Activated T-cell treated with anti-CD3 and anti-CD28 coated beads, Interleukin-2, amount 50 U/mL, for 48 hours (primary cell): ENCODE measurements at places on chromosomes 16 and 17.

DNA sequence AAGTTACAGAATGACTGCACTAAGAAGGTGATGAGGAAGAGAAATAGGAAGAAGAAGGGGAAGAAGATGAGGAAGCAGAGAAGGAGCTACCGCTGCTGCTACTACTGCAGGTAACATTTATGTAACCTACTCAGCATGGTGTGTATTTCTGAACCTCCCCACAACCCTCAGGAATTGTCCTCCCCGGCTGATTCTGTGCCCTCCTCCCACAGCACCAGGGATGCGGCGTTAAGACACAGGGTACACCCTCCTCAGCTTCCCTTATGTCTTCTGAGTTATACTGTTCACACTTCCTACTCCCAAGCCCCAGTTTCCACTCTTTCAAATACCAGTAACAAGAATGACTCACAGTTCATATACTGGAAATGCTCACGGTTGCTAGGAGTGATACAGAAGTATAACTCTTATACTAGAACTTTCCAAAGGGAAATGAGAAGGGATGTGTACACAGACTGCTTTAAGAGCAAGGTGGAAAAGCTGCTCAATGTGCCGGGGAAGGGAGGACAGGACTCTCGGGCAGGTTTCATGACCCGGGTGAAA is 224.5 kb upstream of the PSMD7 start:
- no peak for DNase-seq

GRCh38 chr17:27562777-27563455 is 68.1 kb upstream of the LGALS9 start:
- DNase-seq, result no peak

DNA sequence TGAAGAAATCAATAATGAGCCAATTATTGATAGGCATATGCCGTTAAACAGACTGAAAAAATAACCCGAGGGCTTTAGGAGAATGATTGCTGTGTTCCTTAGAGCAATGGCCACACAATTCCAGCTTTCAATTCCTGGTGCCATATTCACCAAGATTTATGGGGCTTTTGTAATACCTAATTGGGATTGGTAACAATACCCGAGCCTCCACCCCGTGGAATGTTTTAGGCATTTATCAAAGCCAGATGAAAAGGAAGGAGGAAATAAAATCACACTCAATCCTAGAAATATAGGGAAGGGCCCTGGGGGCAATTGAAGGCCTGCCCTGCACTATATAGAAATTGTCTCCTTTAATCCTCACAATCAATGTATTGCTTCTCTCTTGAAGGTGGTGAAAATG is 42.1 kb upstream of the MLYCD start:
- no peak for DNase-seq

- DNase-seq, result no peak
Measured at GRCh38 chr16:29649588-29650494, 13.2 kb upstream of the SPN start.

GRCh38 chr16:77763994-77764393 is 24.4 kb upstream of the VAT1L start:
- no peak for DNase-seq

GRCh38 chr17:43439041-43439440 is 40.2 kb downstream of the ARL4D start:
- no peak for DNase-seq

DNA sequence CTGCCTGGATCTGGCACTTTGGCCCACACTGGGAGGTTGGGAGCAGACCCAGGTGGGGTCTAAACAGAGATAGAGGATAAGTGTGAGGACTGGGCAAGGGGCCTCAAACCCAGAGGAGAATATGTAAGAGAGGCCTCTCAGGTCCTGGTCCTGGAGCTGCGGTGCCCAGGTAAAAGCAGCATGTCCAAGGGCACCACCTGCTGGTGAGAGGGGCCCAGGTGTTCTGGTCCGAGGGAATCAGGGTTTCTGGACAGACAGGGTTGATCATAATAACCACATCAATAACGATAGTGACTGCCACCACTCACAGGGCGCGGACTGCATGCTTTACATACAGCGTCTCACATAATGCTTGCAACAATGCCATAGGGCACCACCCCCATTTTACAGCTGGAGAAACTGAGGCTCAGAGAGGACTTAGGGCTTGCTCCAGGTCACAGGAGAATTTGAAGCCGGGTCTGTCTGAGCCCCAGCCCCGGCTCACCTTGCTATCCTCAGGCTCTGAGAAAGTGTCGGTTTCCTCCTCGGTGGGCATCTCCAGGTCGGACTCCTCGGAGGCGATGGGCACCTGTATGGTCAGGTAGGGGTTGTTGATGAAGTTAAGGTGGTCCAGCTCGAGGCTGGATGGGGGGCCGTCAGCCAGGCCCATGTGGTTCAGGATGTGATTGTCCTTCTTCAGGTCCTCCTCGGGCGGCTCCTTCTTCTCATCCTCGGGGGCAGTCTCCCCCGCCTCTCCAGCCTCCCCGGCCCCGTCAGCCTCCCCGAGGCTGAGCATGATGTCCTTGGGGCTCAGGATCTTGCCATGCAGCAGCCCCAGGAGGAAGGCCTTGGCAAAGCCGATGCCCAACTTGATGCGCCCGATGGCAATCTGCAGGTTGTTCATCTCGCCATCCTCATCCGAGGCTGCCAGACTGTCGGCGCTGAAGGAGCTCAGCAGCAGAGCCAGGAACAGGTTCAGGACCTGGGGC is 19.1 kb upstream of the CD79B start:
- peak; percentile 50 for DNase-seq
